Retinal pigment epithelial cell (primary cell): ENCODE measurements at places on chromosomes 12 and 14.

DNA sequence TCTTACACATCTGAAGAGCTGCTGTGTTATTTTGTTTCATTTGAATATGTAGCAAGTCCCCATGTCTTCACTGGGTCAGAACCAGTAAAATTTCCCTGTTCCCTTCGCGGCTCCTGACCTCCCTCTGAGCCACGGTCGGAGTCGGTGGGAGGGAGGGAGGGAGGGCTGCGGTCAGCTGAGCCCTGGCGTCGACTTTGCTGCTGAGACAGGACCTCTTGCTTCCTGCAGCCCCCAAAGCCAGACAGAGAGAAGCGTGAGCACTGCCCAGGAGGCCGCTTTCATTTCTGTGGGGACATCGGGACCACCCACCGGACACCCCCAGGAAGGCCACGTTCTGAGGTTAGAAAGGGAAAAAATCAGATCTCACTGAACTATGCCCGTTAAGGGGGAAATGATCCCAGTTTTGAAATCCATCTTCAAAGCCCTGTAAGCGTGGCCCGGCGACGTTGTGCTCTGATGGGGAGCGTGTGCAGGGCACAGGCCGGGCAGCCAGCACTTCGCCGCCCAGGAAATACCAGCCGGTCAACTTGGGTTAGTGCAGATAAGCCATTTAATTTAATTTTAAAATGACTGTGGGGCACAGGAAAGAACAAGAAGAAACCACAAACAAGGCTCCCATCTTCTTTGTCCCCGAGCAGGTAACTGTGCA, 42.1 kb downstream of the NOC4L start:
- DNase-seq = no peak

- no peak for DNase-seq
Observed at GRCh38 chr14:106436310-106436905, 910.0 kb downstream of the TMEM121 start.

GRCh38 chr14:72666610-72667009, 227.3 kb downstream of the DPF3 start:
- DNase-seq = peak; percentile 52

- no peak for DNase-seq
Observed at GRCh38 chr12:45646851-45647581, 82.5 kb upstream of the ARID2 start.

GRCh38 chr12:4826909-4827308, 82.8 kb upstream of the KCNA1 start:
- no peak for DNase-seq

DNA sequence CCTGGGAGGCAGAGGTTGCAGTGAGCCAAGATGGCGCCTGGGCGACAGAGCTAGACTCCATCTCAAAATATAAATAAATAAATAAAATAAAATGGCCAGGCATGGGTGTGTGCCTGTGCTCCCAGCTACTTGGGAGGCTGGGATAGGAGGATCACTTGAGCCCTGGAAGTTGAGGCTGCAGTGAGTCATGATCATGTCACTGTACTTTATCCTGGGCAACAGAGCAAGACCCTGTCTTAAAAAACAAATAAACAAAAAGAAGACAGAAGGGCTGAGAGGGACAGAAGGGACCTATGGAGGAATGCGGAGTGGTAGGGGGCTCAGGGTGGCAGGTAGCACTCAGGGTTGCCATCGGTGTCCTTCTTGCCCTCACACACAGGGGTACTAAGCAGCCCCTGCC, 40.8 kb downstream of the PRPF40B start:
- DNase-seq = no peak

DNA sequence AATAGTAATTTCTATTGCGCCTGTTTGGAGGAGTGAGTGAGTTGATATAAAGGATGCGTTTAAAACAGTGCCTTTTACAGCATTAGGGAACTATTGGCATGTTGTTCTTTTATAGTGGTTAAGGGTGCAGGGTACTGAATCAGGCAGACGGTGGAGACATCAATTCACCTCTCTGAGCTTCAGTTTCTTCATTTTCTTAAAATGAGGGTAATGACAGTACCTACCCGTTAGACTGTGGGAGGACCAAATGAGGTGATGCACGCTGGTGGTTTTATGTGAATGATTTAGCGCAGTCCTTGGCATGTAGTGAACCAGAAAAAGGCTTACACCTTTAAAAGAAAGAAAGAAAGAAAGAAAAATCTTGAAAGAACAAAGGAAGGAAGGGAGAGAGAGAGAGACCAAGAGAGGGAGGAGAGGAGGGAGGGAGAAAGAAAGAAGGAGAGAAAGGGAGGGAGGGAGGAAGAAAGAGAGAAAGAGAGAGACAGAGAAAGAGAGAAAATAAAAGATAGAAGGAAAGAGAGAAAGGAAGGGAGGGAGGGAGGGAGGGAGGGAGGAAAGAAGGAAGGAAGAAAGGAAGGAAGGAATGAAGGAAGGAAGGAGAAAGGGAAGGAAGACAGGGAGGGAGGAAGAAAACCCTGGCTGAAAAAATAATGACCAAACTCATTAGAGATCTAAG, 22.2 kb upstream of the CCND2 start:
- no peak for DNase-seq

DNA sequence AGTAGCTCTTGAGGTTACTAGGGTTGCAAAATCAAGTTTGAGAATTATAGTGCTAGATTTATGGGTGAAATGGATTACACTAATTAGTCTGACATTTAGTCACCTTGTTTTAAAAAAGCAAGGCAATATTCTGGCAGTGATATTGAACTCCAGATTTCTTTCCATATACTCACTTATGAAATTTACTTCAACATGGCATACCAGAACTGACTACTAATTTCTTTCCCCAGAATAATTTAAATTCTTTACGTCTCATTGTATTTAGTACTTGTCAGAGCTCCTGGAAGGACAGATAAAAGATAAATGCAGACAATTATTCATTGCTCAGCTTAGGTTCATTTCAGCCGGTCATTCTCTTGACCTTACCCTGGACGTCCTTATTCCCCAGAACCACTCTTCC, 24.3 kb downstream of the EMP1 start:
- peak; percentile 55 for DNase-seq

DNA sequence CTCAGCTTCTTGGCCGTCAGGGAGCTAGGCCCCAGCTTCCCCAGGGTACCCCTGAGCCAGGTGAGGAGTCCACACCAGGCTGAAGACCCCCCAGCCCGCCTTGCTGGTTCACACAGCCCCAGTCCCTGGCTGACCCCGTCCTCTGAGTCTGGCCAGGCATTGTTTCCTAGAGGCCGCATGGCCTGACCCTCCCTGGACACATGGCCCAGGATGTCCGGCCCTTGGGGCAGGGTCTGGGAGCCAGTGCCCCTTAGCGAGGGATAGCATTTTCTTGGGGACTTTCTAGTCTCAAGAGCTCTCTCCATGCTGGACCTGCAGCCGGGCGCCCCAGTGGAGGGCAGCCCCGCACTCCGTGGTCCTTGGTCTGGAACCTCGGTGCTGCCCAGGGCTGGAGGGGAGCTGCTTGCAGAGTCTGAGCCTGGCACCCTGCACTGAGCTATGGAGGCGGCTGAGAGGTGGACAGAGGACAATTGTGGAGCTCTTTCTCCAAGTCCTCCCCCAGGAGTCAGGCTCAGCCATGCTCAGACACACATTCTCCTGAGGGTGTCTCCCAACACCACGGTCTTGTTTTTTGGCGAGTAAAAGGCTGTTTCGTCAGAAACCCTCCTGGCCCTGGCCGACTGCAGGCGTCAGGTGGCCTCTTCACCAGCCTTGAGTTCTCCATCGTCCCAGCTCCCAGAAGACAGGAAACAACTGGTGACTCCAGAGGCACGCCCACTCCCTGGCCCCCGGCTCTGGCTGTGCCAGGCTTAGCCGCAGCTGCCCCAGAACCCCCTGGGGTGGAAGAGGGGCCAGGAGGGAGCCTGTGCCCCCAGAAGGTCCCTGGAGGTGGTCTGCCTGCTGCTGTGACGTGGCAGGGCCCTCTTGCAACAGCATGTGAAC, 17.6 kb upstream of the CRIP2 start:
- no peak for DNase-seq

- DNase-seq = no peak
Observed at GRCh38 chr12:93402333-93403311, 24.9 kb downstream of the NUDT4 start.

- DNase-seq = no peak
Observed at GRCh38 chr14:32349322-32349721, 20.2 kb downstream of the AKAP6 start.

DNA sequence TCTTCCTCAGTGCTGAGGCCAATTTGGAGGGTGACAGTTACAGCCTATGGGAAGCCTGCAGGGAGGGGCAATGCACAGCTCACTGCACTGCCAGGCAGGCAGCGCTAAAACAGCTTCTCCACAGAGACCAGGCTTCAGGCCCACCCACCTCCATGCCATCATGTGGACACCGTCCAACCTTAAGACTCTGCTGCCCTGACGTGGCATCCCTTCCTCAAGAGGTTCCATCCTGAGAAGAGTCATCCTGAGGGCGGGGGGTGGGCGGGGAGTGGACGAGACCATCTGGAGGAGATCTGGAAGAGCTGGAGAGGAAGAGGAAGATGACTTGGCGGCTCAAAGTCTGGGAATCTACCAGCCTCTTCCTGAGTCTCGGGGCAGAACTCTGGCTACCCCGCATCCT, 8.4 kb upstream of the ACVRL1 start:
- DNase-seq = no peak

DNA sequence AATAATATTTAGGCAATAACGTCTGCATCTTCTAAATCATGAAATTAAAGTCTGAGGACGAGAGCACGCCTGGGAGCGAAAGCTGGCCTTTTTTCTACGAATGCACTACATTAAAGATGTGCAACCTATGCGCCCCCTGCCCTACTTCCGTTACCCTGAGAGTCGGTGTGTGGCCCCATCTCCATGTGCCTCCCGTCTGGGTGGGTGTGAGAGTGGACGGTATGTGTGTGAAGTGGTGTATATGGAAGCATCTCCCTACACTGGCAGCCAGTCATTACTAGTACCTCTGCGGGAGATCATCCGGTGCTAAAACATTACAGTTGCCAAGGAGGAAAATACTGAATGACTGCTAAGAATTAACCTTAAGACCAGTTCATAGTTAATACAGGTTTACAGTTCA, 19.3 kb downstream of the CKB start:
- DNase-seq = no peak

GRCh38 chr14:55418411-55418810, 6.8 kb upstream of the ATG14 start:
- no peak for DNase-seq
